Type B pancreatic cell (in vitro differentiated cells): ENCODE measurements at places on chromosomes 5 and 9. TPM values are rescaled to one million over a fixed set of nuclear protein-coding genes. Genes with fewer than 3 reads are reported as not detected.
A peak's percentile ranks its signal among the peaks of the same experiment; 100 is the strongest.

Gene PCDHGA12
- 1.2 and 1.7 TPM in 2 replicates for total RNA-seq

Gene KLHL9
- 29.9 and 33.3 TPM in 2 replicates for total RNA-seq

Gene CCDC152
- total RNA-seq, result not detected in 2 replicates

Gene PAPPA
- 1.2 and 11.0 TPM in 2 replicates for total RNA-seq

Gene C5orf34
- total RNA-seq, result 2.0 and 8.3 TPM in 2 replicates

Gene MRPS2
- 50.0 and 55.2 TPM in 2 replicates for total RNA-seq

DNA sequence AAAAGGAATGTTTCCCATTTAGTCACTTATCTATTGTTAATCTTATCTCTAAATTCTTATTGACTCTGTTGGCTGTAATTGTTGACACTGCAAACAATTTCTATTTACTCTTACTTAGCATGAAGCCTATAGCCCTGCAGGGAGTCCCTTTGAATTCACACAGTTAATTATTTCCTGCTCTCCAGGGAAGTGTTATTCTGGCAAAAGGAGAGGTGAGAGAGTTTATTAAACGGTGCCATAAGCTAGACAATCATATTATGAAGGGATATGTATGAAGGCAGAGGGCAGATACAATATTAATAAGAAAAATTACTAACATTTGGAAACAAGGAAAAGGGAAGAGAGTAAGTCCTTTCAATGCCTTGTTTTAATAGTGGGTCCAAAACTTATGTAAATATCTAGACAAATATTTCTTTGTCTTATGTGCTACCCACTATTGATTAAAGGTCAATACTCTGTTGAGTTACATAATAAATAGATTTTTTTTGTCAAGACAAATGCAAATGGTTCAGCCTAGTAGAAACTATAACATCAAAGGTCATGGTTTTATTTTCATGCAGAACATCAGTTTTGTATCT lies 107.1 kb downstream of the CDH18 start:
- no peak for DNase-seq

- no peak for DNase-seq
These were observed 20.8 kb upstream of the ADRB2 start for GRCh38 chr5:148805326-148806290.

DNA sequence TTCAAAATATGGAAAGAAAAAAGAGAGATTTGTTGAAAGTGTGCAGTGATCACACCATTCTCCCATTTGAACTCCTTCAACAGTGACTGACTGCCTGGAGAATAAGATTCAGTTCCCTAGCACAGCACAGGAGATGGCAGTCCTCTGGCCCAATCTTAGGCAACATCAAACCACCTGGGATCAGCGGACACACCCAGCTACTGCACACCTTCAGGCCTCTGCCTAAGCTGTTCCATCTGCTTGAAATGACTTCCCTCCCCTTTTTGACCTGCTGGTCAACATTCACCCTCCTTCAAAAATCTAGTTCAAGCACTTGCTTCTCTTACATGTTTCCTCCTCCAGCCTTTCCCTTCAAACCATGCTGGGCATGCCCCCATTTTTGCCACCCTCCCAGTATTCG lies 4.5 kb downstream of the MAPK9 start:
- DNase-seq, result no peak

- DNase-seq, result no peak
These were observed 58.4 kb downstream of the ZCCHC7 start for GRCh38 chr9:37178742-37179141.

GRCh38 chr5:112694853-112695709 lies 42.6 kb upstream of the APC start:
- no peak for DNase-seq

- peak; percentile 66 for DNase-seq
These were observed 49.2 kb downstream of the NACC2 start for GRCh38 chr9:136045595-136046553.

DNA sequence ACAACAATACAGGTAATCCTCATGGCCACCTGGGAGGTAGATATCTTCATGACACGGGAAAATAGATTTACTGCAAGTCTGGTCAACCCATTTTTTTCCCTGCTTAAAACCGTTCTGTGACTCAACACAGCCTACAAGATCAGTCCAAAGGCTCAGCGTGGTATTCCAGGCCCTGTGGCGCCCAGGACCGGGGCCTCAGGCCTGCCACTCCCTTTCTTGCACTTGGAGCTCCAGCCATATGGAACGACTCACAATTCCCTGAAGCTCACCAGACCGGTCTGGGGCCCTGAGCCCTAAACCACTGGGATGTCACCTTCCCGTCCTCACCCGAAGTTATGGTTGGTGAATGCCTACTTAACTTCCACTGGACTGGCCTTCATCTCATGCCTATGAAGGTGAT lies 6.5 kb upstream of the MLANA start:
- DNase-seq, result no peak

DNA sequence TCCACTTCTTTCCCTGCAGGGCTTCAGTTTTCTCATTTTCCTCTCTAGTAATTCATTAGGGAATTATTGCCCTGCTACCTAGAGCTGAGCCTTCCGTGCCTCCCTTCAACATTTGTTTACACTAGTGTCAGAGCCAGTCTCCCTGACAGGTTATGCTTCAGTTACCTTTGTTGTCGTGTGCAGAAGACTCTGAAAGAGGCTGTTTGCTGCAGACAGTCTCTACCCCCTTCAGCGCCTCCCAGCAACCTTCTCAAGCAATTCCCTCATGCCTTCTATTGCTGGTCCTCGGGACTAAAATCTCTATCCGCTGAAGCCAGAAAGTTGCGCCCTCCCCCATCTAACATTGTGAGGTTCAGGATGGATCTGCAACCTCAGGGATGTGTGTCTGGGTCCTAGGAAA lies 12.8 kb downstream of the RALGPS1 start:
- DNase-seq, result no peak

DNA sequence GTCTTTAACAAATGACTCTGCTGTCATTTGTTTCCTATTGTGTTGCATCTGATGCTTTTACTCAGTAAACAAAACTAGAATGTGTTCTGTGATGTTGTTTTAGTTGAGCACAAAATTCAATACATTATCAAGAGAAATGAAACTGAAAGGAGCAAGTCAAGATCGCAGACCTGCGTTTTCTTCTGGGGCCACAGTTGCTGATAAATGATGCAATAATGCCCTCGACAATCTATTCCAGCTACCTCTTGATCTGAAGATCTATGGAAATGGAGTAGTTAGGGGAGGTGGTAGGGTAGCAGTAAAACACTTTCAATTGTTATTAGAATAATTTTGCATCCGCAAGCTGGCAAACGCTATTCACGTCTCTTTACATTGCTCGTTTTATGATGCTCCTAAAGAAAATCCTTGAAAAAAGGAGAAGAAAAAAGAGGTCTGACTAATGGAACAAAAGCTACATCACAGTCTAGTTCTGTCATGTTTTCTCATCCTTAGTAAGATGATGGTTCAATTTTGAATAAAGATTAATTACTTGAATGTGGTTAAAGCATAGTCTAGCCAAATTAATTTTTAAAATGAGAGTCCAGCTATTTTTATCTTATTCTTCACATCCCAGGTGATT lies 1.6 kb downstream of the ZNF366 start:
- DNase-seq, result no peak
